Thoracic aorta (tissue), 2 donors: ENCODE measurements at places on chromosomes 16 and 17.

GRCh38 chr16:87040169-87041117 is 276.7 kb downstream of the C16orf95 start:
- DNase-seq = no peak

DNA sequence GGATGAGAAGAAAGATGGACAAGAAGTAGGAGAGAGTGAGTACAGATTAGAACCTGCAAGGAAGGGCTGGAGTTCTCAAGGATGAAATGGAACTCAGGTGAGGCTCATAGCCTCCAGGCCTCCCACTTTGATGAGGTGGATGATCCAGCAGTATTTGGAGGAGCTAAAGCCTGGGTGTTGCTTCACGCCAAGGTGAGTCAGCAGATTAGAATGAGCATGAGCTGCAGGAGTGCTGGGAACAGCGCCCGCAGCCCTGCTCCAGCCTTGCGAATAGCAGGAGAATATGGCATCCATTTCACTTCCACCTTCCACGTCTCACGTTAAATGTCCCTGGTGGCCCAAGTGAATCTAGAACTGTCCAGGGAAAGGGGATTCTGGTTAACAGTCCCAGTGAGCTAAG is 94.4 kb upstream of the CPHXL start:
- no peak for DNase-seq

- DNase-seq = no peak
Observed at GRCh38 chr17:13698832-13699231, 97.1 kb upstream of the HS3ST3A1 start.

DNA sequence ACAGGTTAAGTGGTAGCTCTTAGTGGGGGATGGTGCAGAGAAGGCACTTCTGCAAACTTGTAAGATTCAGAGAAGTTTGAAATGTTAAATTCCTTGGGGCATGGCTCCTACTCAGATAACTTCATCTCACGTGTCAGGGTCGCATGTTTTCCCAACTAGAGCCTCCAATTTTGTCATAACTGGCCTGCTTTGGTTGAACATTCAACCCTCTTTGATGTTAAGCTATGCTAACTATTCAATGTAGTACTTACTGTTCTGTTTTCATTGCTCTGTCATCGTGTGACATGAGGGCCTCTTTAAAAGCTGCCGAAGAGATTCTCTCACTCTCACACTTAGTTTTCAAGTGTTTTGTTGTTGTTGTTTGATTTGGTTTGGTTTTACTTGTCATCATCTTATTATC is 280.8 kb downstream of the CDH11 start:
- no peak for DNase-seq

DNA sequence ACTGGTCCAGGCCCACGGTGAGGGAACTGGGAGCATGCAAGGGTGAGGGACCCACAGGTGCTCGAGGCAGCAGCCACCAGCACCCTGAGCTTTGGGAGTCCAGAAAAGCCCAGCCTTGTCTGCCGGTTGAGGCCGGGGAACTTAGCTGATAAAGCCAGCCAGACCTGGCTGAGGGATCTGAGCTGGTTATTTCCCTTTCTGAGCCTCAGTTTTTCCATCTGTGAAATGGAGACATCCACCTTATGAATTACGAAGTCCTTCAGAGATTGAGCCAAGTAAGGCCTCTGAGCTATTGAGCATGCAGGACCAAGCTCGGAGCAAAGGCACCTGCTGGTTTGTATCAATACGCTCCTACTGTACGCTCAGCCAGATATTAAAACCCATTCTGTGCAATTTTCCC is 13.8 kb downstream of the NECAB2 start:
- DNase-seq = no peak

DNA sequence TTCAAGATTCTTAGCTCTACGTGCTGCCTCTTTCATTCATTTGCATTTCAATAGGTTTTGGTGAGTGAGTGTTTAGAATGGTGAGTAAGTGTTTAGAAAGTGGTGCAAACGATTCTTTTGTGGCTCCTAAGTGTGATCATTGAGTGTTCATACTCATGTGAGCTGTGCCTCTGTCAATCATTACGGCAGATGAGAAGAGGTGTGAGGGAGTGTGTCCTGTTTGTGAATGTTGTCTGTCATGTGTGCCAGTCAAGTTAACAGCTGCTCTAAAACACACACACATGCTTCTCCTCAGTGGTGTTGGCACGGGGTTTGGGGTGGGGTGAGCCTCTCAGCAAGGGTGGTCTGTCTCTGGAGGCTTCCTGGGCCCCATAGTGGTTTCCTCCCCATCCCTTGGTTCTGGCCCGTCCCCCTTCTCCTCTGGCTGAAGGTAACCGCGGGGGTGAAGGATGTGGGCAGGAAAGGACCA is 11.4 kb downstream of the MYL4 start:
- no peak for DNase-seq

- DNase-seq = no peak
Observed at GRCh38 chr17:41308918-41309359, at the start of gene KRTAP16-1. TSS of gene KRTAP16-1 (minus strand) at chr17:41309309. CDS start at chr17:41309253, 56 bp downstream.

GRCh38 chr17:49455272-49455861 is 39.7 kb upstream of the NGFR start:
- DNase-seq = no peak

- no peak for DNase-seq
Observed at GRCh38 chr17:4862720-4863119, 29.6 kb downstream of the MINK1 start.

- DNase-seq = no peak
Observed at GRCh38 chr16:79326549-79326948, 274.0 kb downstream of the MAF start.

DNA sequence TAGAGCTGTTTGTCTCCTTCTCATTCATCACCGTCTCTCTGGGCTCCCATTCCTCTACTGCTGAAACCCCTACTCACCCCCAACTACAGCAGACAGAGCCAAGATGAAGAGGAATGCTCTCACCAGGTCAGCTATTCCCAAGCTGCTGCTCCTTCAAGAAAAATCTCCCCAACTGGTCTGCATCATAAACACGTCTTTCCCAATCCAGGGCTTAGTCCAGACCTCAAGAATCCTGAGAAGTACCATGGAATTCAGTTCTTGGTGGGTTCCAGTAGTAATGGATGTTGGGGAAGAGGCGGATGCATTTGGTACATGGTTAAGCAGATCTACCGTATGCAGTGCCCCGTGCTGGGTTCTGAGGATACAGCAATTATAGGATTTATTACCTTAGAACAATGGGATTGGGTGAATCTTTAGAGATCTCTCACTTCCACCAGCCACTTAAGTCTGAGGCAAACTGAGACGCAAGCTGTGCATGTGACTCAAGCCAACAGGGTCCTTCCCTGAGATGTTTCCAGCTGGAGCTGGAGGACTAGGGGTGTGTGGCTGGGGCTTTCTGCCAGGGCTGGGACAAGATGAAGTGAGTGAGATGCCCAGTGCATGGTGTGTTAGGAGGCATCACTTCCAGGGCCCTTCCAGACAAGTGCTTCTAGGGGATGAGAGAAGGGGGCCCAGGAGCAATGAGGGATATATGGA is 232.7 kb upstream of the CDH5 start:
- DNase-seq = no peak

GRCh38 chr17:17382971-17383370 is 79.8 kb downstream of the NT5M start:
- no peak for DNase-seq

GRCh38 chr17:81099888-81100287 is 64.9 kb downstream of the BAIAP2 start:
- DNase-seq = no peak

DNA sequence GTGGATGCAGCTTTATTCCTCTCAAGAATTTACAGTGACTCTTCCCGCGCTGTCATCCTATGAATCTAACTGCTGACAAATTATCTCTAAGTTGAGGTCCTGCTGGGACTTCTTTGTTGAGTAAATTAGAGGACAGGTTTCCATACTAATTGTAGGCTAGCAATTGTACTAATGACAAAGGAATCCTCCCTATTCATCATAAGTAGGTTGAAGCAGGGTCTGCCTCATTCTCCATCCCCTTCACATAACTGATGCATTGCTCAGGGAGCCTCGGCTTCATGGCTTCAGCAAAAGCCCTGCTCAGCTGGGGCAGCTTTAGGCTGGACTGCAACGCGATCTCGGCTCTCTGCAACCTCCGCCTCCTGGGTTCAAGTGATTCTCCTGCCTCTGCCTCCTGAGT is 83.1 kb upstream of the IRX6 start:
- no peak for DNase-seq

DNA sequence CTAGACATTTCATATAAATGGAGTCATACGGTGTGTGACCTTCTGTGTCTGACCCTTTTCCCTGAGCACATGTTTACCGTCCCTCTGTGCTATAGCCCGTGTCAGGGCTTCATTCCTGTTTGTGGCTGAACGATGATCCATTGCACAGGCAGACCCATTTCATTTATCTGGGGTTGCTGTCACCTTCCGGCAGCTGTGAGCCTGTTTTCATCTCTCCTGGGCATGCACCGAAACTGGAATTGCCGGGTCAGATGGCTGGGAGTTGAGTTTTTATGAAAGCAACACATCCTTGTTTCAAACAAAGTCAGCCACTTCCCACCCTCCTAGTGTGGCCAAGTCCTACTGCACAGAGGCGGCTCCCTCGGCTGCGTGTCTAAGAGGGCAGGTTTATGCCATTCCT is 25.5 kb downstream of the BAIAP2 start:
- DNase-seq = no peak

GRCh38 chr16:3045758-3046640 is at the start of gene MMP25:
TSS of gene MMP25 (plus strand) at chr16:3046561. CDS start at chr16:3046918, 357 bp downstream.
- DNase-seq = no peak

- DNase-seq = no peak
Observed at GRCh38 chr16:17246268-17246885, 224.4 kb downstream of the XYLT1 start.

DNA sequence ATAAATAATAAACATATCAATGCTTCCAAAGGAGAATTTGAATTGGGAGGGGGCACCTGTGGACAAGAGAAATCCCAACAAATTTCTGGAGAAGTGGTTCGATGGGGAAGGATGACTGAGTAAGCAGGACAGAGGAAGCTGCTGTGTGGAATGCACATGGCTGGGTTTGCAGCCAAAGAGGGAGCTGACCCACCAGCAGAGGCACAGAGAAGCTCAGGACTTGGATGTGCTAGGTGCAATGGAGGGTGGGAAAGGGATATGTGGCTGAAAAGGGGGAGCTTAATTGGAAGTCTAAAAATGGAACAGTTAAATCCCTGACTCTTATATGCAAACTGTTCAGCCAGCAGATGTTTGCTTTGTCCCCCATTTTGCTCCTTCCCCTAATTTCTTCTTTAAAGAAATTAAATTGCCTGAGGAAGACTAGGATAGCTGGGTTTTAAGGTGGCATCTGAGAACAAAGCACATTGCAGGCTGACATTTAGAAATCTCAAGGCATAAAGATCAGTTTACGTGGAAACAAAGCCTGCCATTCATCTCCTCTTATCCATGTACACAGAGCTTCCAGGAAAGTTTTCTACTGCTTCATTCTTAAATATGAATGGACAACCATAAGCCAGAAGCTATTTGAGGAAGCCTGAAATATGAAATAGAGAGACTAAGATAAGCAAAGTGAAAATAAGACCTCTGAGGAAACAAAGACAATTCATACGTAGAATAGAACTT is 23.0 kb upstream of the TNS4 start:
- DNase-seq = no peak

GRCh38 chr17:65629234-65629690 is 67.8 kb upstream of the AXIN2 start:
- DNase-seq = no peak
